ENCODE measurements at places on chromosomes 7 and 10.

- no peak for DNase-seq
These were observed 634.0 kb upstream of the SEMA3D start for GRCh38 chr7:85820702-85821443.

GRCh38 chr7:47937711-47938573, 10.3 kb downstream of the PKD1L1 start:
- DNase-seq, result no peak

DNA sequence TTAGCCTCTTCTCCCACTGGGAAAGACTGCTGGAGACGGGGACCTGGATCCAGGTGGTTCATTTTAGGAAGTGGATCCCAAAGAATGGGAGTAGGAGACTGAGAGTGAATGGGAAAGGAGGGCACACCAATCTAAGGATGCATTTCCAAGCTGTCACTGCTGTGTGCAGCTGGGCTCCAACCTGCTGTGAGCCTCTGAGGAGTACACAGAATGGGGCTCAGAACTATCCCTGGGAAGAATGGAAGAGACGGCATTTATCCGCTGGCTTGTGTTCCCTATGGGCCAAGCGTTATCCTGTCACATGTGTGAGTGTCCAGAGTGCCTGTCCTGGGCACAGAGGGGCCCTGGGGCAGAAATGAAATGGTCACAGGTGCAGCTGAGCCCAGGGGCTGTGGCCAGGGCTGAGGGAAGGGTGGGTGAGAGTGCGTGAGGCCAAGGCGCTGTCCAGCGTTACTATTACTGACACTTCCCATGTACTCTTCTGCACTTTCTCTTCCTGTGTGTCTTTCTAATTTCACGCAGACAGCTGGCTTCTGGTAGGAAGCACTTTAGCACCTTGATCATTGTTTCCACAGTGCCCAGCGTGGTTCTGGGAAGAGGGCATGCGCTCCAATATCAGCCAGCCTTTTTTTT, 35.4 kb upstream of the PODXL start:
- DNase-seq, result no peak

DNA sequence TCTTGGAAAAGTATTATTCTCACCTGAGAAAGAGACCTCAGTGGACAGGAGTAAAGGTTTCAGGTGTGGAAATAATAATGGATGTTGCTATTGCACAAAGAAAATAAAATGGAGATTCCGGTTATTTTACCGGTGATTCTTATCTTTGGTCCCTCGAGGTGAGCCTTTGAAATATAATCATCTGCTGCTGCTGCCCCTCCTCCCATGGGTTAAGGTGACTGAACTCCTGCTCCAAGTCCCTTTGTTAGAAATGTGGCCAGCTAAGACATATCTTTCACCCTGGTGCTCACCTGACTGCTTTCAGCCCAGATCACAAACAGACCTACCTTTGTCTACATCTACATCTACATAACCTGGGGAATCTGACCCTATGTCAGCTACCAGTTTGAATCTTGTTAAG, 5.7 kb downstream of the CUBN start:
- no peak for DNase-seq

- DNase-seq, result no peak
These were observed 32.9 kb upstream of the PRLHR start for GRCh38 chr10:118628397-118628796.

Data from amniotic epithelial cell (primary cell).